ENCODE measurements at places on chromosomes 4 and X.

- DNase-seq: no peak
These were observed 64.8 kb downstream of the CBR4 start for GRCh38 chr4:168945291-168945690.

GRCh38 chrX:9393571-9393970 is 71.3 kb upstream of the TBL1X start:
- DNase-seq: no peak

DNA sequence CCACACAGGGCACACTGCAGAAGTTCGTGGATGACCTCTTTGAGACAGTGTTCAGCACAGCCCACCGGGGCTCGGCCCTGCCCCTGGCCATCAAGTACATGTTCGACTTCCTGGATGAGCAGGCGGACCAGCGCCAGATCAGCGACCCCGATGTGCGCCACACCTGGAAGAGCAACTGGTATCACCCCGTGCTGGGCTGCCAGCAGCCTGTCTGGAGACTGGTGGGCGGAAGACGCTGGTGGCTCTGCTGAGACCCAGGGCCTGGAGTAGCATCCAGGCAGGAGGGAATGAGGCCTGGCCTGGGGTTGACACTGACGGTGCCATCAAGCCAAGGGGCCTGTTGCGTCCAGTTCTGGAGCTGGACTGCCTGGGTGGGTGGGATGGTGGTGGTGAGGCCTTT is 8.6 kb downstream of the LAGE3 start:
- no peak for DNase-seq

DNA sequence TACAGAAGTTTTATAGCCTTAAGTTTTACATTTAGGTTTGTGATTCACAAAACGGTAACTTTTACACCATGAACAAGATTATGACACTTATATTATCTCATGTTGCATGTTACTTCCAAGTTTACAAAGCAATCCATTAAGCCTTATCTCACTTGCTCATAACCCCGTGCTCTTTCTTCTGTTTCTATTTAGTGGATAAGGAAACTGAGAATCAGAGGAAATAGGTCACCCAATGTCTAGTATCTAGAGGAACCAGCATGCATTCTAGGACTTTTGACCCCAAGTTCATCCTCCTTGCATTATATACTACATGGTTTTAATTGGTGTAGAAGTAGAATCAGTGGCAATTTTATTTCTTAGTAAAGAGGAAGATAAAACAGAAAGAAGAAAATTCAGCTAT is 67.0 kb upstream of the ANXA3 start:
- no peak for DNase-seq

GRCh38 chr4:122922877-122923511 is 597 bp upstream of the NUDT6 start:
- DNase-seq: peak; percentile 91

DNA sequence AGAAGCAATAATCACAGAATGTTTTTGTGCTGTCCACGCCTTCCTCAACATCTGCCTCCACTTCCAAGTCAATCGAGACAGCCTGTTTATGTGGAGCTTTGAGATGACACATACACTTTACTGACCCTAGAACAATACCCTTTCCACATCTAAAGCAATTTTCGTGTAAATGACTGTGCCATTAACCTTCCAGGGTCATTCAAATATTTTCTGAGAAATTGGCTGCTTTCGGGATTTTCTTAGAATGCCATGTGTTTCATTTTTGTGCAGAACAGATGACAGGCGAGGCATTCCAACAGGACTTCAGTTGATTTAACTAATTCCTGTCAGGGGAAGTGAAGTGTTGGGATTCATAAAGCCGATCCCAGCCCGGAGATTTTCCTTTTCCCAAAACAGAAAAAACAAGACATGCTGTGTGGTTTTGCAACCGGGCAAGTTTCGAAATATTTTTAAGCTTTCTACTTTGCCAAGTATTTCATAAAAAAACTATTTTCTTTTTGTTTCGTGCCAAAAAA is 73.9 kb downstream of the SORBS2 start:
- no peak for DNase-seq

DNA sequence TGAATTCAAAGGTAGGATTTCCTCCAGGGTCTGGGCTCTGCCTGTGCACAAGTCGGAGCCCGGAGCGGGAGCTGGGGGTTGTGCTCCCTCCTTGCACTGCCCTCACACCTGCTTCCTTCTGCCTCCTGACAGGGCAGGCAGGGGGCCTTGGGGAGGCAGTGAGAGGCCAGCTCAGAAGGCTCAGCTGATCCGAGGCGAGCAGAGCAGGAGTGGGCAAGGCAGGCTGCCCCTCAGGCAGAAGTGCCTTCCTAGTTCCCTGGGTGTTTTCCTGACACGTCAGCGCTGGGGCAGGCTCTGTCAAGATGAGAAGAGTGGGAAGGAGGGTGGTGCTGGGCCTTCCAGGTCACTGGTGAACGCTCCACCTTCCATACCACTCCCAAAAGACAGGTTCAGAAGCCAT is 5.5 kb upstream of the IRAK1 start:
- DNase-seq: no peak

- DNase-seq: no peak
These were observed 1840.1 kb downstream of the PCDH7 start for GRCh38 chr4:32560306-32560705.

DNA sequence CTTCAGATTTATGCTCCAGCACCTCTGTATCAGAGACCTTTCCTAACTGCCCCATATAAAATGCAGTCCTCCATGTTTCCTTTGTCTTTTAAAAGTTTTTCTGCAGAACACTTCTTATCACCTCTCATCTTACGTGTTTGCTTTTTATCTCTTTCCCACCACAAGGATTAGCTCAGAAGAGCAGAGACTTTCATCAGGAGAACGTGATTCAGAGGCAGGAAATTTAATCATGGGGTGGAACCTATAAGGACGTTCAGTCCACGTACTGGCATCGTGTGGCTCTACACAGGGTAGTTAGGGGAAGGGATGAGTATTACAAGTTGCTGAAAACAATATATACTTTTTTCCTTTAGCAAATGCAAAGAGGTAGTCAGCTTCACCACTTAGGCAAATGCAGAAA is 98.7 kb downstream of the SORBS2 start:
- DNase-seq: no peak

- DNase-seq: peak; percentile 91
These were observed 128.2 kb downstream of the C4orf51 start for GRCh38 chr4:145808021-145808650.

- DNase-seq: no peak
These were observed 27.3 kb upstream of the STS start for GRCh38 chrX:7119950-7120877.

DNA sequence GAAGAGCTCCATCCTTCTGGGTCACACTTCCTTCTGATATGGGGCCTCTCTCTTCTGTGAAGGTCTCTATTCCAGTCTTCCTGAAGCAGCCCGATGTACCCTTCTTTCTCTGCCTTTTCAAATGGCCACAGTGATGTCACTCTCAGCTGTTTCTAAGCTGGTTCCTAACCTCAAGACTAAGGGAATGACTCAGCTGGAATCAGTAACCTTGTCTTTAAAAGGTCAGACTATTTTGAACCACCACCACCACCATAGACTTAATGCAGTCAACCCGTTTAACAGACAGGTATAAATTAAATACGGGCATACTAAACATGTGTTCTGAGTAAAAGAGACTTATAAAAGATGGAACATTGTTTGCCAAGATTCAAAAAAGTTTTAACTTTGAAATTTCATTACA is 121.0 kb downstream of the PPA2 start:
- peak; percentile 55 for DNase-seq

- no peak for DNase-seq
These were observed 32.1 kb downstream of the NELFA start for GRCh38 chr4:1976416-1977352.

DNA sequence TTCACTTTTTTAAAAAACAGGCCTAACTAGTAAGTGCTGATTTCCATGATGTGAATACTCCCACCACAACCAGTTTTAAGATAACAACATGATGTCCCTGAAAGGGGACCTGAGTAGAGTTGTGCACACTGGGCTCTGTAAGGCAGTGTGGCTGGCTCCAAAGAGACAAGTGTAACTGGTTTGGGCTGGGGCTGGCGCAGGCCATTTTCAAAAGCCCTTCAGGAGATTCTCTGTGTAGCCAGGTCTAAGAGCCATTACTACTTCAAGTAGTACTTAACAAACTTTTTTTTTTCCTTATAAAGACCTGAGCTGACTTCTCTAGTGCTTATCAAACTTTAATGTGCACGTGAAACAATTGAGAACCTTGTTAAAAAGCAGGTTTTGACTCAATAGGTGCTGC is 4.3 kb downstream of the QRFPR start:
- no peak for DNase-seq

DNA sequence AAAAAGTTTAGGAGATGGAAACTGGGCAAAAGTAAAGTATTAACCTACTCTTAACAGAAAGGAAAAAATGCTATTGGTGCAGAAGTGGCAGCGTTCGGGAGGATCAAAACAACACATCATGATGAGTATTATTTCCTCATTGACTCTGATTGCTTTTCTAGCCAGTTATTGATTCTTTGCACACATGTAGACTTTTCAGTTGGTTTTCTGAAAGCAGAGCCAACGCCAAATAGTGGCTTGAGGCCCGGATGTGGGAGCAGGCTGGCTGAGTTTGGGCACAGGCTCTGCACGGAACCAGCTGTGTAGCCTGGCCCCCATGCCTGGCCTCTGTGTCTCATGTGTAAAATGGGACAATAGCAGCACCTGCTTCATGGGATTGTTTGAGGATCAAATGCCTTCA is 21.8 kb downstream of the STOX2 start:
- DNase-seq: no peak

DNA sequence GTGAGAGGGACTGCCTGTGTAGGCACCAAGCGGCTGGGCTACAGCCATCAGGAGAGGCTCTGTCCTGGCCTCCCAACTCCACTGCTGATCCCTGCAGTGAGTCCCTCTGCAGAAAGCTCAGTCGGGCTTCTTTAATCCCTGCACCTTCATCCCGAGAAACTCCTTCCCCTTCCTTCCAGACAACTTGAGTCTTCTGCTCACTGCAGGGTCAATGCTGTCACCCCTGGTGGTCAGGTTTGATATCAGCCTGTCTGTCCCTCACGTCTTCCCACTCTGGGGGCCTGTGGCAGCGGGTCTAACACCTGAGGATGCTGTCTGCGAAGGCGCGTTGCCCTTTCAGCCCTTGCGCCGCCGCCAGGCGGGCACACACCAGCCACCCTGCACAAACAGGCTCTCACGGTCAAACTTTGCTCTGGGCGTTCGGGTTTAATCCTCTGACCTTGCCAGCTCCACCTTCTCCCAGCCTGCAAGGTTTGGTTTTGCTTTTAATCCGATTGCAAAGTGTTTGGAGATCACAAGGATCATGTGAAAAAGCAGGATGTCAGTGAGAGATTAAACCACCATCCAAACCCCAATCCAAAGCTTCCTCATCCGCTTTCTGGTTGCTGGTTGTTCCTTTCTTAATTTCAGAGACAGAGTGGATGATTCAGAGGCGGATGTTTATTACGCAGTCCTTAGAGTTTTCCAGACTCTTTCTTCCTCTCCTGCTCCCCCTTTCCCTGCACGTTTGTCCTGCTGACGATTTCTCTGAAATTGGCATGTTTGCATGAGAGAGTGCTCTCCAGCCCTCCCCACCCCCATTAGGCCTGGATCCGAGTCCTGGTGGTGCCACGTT is 74.8 kb upstream of the SLC34A2 start:
- DNase-seq: no peak

DNA sequence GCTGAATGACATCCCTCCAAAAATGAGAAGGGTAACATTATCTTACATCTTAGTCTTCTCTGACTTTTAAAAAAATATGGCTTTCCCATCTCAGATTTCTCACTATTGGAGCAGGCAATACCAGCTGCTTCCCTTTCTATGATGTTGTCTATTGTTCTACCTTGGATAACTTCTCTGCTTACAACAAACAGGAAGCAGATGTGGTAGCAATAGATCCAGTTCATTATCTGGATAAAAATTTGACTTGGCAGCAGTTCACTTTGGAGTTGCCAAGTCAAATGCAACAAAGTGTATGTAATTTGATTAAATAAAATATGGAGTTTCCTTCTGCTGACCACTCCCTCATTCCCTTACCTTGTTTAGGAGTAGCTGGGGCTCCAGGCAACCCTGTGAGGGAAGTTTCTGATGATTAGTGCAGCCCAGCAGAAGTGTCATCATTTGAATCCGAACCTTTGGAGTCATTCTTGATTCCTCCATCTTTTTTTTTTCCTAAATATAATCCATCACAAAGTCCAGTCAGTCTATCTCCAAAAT is 72.0 kb upstream of the GPRIN3 start:
- DNase-seq: no peak

- no peak for DNase-seq
These were observed 64.5 kb upstream of the PRPS1 start for GRCh38 chrX:107563824-107564223.

GRCh38 chr4:127149086-127149485 is 483.7 kb upstream of the INTU start:
- no peak for DNase-seq

DNA sequence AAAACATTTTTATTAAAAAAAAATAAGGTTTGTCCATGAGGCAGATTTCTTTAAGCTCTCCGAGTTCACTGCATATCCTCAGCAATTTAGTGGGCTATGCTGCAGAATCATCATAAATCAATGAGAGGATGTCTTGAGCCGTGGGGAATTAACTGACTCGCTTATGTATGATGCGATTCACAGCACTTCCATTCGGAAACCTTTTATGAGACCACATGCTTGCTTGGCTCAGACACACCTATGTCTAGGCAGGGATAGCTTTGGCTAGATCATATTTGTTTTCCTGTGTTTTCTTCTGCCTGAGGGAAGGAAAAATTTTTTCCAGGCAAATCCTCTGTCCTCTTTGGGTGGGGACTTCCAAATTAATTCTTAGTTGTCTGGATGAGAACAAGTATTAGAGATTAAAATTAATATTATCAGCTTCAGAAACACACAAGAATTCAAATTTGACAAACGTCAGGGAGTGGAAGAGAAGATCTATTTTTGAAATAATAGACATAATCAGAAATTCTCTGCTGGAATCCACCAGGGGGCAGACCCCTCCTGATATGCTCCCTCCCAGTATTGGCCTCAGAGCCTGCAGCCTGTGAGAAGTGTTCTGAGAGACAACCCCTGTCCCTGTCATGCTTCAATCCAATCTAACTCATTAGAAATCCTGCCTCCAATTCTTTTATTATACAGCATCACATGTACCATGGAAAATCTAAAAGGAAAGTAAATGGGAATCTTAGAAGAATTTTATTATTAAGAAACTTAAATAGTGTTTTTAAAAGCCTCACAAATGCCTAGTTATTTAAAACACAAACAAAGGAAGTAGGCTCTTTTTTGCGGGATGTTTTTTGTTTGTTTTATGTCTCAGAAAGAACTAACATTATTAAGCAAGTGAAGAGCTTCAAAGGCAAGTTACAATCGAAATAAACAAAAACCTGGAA is 345.1 kb upstream of the TACR3 start:
- peak; percentile 83 for DNase-seq

DNA sequence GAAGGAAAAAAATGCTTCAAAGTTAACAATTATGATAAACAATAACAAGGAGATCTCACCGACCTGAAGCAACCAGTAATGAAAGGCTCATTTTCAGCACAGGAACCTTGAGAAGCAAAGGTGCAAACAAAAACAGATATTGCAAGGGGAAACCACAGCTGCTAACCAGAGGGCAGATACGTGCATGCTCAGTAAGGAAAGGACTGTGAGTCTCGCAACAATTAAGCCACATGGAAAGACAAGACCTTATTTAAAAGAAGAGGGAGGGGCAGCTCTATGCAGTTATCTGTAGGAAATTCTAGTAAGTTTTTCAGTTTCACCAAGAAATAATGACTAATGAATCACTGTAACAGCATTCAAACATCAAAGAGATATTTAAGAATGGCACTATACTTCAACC is 19.3 kb downstream of the LRCH2 start:
- DNase-seq: peak; percentile 0
